Stimulated activated CD8-positive, alpha-beta memory T cell treated with anti-CD3 and anti-CD28 coated beads, Interleukin-4, amount 100 ng/mL, for 24 hours (primary cell): ENCODE measurements at places on chromosomes 5 and 9.

DNA sequence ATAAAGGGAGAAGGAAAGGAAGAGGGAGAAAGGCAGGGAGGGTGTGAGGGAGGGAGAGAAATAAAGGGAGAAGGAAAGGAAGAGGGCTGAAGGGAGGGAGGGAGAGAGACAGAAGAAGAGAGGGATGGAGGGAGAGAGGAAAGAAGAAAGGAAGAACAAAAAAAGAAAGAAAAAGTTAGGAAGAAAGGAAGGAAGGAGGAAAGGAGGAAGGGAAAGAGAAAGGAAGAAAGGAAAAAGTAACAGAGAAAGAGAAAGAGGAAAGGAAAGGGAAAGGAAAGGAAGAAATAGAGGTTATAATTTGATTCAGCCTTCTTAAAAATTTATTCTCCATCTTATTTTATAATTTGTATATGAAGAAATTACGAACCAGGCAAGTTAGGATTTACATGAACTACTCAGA is 836.6 kb upstream of the C9orf72 start:
- no peak for DNase-seq

DNA sequence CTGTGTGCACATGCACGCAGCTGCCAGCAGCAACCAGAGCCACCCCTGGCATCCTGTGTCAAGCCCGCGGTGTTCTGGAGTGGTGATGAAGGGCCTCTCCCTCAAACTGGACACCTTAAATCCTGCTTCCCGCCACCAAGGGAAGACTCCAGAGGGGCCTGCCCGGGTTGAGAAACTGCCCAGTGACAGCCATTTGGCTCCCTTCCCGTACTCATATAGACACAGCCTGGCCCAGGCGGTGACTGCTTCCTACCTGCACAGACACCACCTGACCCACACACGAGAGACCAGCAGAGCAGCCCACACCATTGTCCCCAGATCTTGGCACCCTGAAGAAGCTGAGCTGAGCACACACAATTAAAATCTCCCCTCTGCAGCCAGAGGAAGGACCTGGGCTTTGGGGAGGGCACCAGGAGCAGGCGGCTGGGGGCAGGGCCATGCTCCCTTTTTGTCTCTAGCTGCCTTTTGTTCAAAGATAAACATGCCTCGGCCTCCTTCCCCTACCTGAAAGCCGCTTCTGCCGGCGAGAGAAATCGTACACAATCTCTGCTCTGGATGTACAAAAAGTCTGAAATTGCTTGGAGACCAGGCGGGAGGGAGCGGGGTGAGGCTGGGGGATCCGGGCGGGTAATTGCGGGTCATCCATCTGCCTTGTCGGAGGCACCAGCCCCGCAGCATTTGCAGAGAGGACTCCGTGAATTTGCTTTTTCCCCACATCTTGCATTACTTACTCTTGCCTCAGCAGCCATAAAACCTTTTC is 78.4 kb downstream of the TSPAN17 start:
- no peak for DNase-seq

DNA sequence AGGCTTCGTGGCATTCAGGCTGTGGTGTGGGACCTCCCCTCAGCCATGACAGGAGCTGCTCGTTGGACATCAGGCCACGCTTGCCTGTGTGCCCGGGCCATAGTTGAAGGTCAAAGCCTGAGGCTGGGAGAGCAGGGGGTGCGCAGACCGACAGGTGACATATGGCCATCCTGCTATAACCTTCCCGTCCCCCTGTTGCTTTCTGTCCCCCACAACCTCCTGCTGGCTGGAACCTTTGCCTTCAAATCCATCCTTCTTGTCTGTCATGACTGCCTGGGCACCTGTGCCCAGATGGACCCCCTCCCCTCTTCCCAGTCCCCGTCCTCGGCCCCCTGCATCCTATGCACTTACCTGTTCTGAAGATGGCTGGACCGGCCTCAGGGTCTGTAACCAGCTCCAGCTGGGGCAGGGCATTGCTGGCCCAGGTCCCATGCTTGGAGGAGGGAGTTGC is 83.2 kb downstream of the WNK2 start:
- no peak for DNase-seq

- no peak for DNase-seq
Observed at GRCh38 chr9:91207729-91208418, 153.8 kb downstream of the AUH start.

GRCh38 chr5:176425138-176425537 is 8.8 kb upstream of the CLTB start:
- DNase-seq, result no peak

- DNase-seq, result no peak
Observed at GRCh38 chr9:15778861-15779260, 226.0 kb downstream of the CCDC171 start.

DNA sequence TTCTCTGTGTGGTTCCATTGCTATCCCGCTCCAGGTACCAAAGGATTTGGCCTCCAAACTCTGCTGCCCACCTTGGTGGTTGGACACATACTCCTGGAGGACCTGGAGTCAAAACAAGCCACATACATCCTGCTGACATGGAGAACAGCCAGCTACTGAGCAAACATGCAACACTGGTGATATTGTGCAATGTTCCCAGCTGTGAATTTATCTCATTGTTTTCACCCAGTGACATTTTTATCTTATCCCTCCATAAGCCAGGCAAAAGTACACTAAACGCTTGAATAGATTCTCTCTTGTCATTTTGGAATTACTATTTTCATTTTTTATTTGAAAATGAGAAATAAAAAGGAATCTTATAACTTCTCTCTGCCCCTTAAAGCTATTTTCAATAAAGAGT is 11.1 kb upstream of the CTSL start:
- DNase-seq, result no peak

- no peak for DNase-seq
Observed at GRCh38 chr9:137042751-137043727, 2.9 kb downstream of the NPDC1 start.

DNA sequence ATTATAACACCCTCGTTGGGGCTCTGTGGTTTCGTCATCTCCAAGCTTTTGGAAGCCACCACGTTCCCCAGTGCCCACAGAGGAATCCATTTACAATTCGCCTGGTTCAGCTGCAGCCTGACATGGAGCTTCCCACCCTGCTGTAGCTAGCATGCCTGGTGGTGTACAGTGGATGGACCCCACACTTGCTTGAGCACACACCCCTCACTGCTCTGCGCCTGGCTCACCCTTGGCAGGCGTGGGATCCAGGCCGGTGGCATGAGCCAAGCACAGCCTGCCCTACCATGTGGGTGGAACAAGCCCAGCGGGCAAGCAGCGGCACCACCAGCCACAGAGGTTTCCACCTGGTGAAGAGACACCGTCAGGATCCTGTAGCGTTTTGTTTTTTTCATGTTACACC is 1045.7 kb upstream of the CDH9 start:
- DNase-seq, result no peak

- no peak for DNase-seq
Observed at GRCh38 chr5:161966564-161966963, 101.0 kb upstream of the GABRG2 start.
